ENCODE measurements at places on chromosomes 4 and X. TPM values are rescaled to one million over a fixed set of nuclear protein-coding genes. Genes with fewer than 3 reads are reported as not detected.

The PAGE5 gene
- total RNA-seq = 1.6 TPM

The GDPD2 gene
- not detected for total RNA-seq

The PAGE4 gene
- total RNA-seq = not detected

The NLGN3 gene
- 0.67 TPM for total RNA-seq

The SFRP2 gene
- total RNA-seq = 0.13 TPM

The NUDT10 gene
- total RNA-seq = 1.1 TPM

The ASB11 gene
- not detected for total RNA-seq

The NRK gene
- total RNA-seq = not detected

The ZNF185 gene
- total RNA-seq = 0.95 TPM

The FREM3 gene
- total RNA-seq = not detected

The CDKL2 gene
- total RNA-seq = 0.53 TPM

The NSG1 gene
- total RNA-seq = 11.7 TPM

The MAGEA8 gene
- total RNA-seq = not detected

The VCX2 gene
- total RNA-seq = not detected

The SLAIN2 gene
- 73.9 TPM for total RNA-seq

The CYP4V2 gene
- total RNA-seq = 8.1 TPM

The ZCCHC18 gene
- total RNA-seq = 5.1 TPM

The AMTN gene
- not detected for total RNA-seq

The PNMA5 gene
- not detected for total RNA-seq

The RTL3 gene
- total RNA-seq = not detected

The FHIP1A gene
- total RNA-seq = not detected

The PHEX gene
- total RNA-seq = 32.6 TPM

The ARMCX2 gene
- 7.6 TPM for total RNA-seq

The TCP11X2 gene
- not detected for total RNA-seq

The CSAG3 gene
- not detected for total RNA-seq

The GBA3 gene
- total RNA-seq = not detected

The GAGE1 gene
- not detected for total RNA-seq

The PTPN13 gene
- total RNA-seq = 0.06 TPM

The DAPP1 gene
- 24.1 TPM for total RNA-seq

The ETDA gene
- total RNA-seq = not detected

The VEGFC gene
- total RNA-seq = not detected

The MAGED4 gene
- 0.86 TPM for total RNA-seq

The CLIC2 gene
- 0.32 TPM for total RNA-seq

The SMPX gene
- not detected for total RNA-seq

The ATP2B3 gene
- total RNA-seq = not detected

The SCOC gene
- total RNA-seq = 43.1 TPM

The RHOXF1 gene
- not detected for total RNA-seq

The TCP11X1 gene
- not detected for total RNA-seq

The NEUROG2 gene
- not detected for total RNA-seq
